ENCODE measurements at places on chromosomes 1 and 21. TPM values are rescaled to one million over a fixed set of nuclear protein-coding genes. Genes with fewer than 3 reads are reported as not detected.

The WDR77 gene
- 109 TPM for polyA plus RNA-seq

The C1orf53 gene
- polyA plus RNA-seq = 1.6 TPM

The TACSTD2 gene
- not detected for polyA plus RNA-seq

The ADAMTS4 gene
- polyA plus RNA-seq = 3.5 TPM

Data from cardiac muscle cell (in vitro differentiated cells and primary cell).